ENCODE measurements at places on chromosomes 13 and 19. TPM values are rescaled to one million over a fixed set of nuclear protein-coding genes. Genes with fewer than 3 reads are reported as not detected.
A peak's percentile ranks its signal among the peaks of the same experiment; 100 is the strongest.

- DNase-seq = no peak
Observed at GRCh38 chr13:27174766-27175455, 3.3 kb upstream of the USP12 start.

DNA sequence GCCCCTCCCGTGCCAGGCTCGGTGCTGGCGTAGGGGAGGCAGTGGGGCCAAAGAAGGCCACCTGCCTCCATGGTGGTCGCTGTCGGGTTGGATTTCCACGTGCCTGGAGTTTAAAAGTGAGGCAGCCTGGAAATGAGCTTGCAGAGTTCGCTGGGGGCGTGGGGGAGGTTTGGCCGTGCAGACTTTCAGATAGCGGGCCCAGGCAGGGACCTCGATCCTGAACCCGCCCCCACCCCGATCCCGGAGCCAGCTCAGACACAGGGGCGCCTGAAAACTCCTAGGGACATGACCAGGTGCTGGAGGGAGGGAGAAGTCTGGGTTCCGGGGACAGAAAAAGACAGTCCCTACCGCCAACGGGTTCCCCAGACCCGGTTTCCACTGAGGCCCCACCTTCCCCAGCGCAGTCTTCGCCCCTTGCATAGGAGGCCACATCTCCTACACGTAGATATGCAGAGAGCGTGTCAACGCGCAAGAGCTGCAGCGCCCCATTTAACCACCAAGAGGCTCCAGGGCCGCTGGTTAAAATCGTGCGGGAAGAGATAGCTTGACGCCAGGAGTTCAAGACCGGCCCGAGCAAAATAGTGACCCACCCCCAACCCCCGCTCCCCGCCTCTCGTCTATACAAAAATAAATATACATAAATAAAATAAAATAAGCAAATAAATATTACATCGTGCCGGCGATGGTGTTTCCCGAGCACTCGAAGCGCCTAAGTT is 8.5 kb downstream of the CCDC8 start:
- DNase-seq = no peak

Gene RBM42
- polyA plus RNA-seq = 78.3 TPM

- peak; percentile 75 for DNase-seq
Observed at GRCh38 chr19:17035842-17036424, 9.3 kb upstream of the CPAMD8 start.

Gene EBI3
- 17.6 TPM for polyA plus RNA-seq

Gene ZNF229
- polyA plus RNA-seq = not detected

Gene TUBB4A
- polyA plus RNA-seq = not detected

GRCh38 chr19:53865918-53866864 is 1.5 kb upstream of the MYADM start:
- DNase-seq = peak; percentile 91

GRCh38 chr19:6577476-6578125 is 13.3 kb downstream of the CD70 start:
- no peak for DNase-seq

DNA sequence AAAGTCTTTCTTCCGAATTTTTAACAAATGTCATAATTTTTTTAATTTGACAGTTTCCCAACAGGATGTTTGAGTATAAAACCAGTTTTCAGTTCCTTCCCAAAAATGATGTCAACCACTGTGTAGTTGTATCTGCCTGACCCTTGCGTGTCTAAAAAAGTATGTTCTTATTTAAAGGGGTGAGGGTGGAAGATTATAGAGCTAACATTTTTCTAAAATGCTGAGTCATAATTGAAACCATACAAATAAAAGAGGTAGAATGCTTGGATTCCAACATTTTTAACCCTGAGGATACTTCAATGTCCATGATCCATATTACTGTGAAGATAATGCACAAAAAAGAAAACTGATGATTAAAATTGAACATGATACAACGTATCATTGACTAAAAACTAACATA is 1388.8 kb downstream of the UQCRFS1 start:
- DNase-seq = no peak

GRCh38 chr13:43388282-43389034 is 365.1 kb downstream of the DNAJC15 start:
- no peak for DNase-seq

DNA sequence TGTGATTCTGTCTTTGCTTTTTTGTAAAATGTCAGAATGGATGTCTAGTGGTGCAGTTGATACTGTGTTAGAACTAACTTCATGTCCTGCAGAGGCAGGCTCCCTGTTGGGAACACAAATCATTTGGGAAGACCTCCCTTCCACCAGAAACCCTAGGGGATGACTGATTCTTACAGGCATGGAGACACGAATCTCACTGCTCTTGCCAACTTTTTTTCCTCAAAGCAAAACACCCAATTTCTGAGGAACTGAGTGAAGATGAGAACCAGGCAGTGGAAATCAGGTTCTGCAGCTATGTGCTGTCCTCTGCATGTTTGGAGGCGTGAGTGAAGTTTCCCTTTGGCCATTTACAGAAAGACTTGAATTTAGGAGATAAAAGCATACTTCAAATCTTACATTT is 87.5 kb upstream of the CSNK1A1L start:
- DNase-seq = no peak

DNA sequence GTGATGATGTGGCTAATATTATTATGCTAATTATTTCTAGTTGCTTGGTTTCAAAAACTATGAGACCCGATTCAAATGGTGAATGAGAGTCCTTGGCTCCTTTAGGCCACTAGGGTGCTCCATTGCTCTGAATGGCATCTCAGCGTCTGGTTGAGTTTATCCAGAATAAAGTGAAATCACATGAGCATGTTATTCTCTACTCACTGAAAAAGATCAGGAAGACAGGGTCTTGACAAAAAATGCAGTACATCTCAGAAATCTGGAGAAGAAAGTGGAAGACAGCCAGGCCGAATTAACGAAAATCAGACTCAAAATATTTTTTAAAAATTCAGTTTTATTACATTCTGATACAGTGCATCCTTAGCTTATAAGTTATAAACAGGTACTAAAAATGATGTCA is 516.2 kb downstream of the MYO16 start:
- DNase-seq = no peak
